ENCODE measurements at places on chromosomes 2 and 18.

DNA sequence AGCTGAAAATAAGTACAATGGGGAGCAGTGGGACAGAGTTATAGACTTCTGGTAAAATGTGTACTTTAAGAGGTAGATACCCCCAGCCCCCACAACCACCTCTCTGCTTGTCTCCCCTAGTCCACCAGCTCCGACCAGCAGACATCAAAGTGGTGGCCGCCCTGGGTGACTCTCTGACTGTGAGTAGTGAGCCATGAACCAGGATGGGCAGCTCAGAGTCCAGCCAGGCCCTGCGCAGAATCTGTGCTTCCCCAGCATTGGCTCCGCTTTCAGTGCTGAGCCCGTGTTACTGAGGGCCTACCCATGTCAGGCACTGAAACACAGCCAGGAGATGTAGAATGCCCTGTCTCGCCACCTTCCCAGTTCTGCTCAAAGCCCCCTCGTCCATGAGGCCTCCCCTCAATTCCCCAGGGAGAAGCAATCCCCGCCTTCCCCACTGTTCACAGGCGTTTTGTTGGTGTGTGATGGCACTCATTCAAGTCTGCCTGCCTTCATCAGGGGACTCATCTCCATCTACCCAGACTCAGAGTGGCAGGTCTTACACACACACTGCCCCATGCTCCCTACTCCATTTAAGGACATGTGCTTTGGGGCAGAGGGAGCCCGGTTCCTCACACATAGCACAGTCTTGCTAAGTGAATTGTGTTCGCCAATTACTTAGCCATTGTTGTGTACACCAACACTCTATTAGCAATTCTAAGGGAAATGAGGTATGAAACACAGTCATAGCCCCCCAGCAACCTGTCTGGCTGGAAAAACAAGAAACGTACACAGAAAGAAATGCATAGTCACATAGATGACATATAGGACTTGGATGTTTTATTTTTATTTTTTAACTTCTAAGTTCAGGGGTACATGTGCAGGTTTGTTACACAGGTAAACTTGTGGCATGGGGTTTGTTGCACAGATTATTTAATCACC is 122.6 kb downstream of the PLB1 start:
- DNase-seq = no peak

GRCh38 chr2:240420206-240421104 is 15.0 kb upstream of the GPC1 start:
- no peak for DNase-seq

DNA sequence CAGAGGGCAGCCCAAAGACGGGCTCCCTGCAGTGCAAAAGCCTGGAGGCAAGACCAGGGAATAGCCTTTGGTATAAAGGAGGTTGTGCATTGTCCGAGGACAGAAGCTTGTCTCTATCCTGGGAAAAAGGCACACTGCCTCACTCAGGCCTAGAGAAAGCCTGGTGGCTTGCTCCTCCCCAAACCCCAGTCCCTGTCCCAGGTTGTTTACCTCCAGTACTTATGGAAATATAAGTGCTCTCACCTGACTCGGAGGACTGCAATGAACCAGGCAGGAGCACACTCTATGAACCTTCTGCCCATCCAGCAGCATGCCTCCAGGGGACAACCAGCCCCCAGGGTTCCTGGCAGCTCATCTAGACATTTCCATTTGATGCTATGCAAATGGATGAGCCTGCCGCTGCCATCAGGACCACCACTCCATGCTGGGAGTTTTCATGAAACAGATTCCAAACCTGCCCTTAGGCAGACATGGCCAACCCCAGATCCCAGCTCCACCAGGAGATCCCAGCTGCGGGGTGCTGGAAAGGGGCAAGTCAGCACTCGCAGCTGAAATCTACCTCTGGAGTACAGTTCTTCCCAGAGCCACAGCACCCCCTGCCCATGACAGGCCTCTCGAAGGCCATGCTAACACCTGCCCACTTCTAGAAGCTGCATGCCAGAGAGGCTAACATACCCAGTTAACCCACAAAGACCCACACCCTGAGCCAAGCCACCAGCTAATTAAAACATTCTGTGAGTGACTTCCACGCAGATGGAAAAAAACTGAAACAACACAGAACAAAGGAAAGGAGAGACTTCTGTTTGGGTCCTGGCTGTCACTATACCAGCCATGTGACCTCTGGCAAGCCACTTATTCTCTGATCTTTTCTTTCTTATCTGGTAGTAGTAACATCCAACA is 101.7 kb downstream of the TTC32 start:
- DNase-seq = no peak

GRCh38 chr2:200658278-200658864 is 72.6 kb downstream of the AOX1 start:
- DNase-seq = no peak

DNA sequence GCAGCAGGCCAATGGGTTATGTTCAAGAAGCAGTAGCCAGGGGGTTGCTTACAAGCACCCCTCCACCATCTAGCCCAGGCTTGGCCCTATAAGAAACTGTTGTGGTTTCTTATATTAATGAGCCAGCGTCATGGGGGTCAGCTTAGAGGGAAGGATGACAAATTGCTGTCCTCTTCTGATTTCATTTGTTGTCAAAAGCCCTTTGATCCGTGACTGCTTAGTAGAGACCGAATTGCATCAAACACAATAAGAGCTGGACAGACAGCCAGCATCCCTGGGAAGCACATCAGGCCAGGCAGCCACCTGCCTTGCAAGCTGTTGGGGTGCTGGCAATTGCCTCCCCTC is 206.6 kb upstream of the SETBP1 start:
- DNase-seq = no peak

DNA sequence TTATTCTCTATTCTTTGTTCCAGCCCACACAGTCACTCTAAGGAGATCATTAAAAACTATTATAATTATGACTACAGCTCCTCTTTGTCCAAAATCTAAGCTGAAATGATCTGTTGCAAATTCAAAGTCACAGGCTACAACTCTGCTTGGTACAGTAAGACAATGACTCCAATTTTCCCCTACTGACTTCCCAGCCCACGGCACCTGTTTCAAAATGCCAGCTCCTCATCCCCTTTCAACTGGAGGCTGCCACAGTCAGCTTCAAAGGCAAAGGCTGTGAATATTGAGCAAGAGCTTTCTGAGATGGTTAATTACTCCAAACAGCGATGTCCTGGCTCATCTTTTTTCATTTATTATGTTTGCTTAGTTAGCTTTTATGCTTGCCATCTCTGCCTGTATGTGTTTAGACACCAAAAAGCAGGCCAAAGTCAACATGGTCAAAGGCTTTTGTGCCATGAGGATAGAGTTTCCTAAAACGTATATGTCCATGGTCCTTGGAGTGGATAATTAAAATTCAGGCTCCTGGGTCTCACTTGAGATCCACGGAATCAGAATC is 141.1 kb downstream of the DOCK10 start:
- no peak for DNase-seq

- no peak for DNase-seq
Measured at GRCh38 chr18:58264840-58265239, 220.8 kb downstream of the NEDD4L start.

DNA sequence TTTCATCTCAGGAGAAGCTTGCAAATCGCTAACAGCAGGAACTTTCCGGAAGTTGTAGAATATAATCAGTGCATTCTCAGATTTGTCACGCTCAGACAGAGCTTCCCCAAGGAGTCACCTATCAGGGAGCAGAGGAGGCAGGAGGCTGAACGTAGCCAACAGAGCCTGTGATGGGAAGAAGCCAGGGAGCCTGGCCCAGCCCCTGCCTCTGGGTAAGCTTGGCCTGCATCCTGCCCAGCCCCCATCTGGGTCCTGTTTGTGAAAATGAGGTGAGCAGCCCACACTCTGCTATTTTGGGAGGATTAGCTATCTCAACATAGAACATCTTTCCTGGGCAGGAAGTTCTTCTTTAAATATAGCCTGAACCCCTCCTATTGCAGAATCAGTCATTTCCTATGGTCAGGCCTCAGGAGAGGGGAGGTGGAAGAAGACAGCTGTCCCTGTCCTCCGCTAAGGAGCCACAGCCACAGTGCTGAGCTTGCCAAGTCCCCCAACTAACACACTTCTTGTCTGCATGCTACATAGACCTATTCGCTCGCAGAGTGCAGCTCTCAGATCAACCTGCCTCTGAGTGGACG is 19.2 kb upstream of the PKDCC start:
- no peak for DNase-seq

GRCh38 chr2:184413221-184413620 is 185.1 kb upstream of the ZNF804A start:
- DNase-seq = no peak

DNA sequence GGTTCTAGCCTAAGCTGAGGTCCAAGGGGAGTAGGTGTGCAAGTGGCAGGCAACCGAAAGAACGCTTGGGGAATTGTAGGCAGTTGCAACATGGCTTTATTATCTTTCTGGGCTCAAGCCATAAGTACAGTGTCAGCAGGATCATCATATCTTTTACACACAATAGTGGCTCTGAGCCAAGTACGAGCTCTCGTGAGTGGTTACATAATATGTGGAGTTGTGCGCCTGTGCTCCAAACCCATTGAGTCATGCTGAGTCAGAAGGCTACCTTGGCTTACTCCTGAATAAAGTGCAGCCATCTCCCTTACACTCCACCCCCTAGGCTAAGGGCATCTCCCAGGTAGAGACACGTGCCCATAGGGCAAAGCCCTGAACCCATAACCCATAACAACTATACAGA is 233.9 kb downstream of the SATB2 start:
- DNase-seq = no peak

- DNase-seq = no peak
Measured at GRCh38 chr18:47912343-47912742, 18.1 kb downstream of the SMAD2 start.

GRCh38 chr2:174764280-174765255 is at the start of gene CHRNA1:
CHRNA1 (minus strand) TSS chr2:174764472; CDS start chr2:174764394, 78 bp downstream.
- no peak for DNase-seq

DNA sequence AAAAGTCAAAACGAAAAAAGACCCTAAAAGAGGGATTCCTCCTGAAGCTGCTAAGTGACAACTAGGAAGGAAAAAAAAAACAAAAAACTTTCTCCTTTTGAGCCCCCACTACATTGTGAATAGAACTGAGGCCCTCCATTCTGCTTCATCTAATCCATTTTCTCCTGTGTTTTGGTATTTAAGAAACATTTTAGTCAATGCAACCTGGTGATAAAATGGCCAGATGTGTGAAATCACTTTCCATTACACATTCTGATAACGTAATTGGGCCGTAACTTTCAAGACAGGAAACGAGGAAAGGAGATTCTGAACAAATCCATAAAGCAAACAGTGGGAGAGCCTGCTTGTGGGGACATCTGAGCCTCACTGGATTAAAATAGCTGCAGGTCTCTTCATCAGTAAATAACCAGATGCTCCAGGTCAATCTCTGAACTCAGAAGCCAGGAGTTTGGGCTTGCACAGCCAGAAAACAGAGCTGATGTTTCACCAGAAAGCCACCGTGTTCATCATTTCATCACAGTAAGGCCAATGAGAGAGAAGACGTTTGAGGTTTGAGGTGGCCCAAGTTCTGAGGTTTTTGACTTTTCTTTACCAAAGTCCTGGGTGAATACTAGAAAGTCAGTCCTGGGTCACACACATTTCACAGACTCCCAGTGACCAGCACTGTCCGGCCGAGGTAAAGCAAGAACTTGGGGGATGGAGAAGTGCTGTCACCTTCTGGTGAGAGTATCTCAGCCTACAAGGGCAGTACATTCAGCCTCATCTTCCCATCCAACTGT is 47.8 kb downstream of the TGFA start:
- no peak for DNase-seq

- DNase-seq = no peak
Measured at GRCh38 chr2:40004336-40004735, 225.3 kb upstream of the THUMPD2 start.

DNA sequence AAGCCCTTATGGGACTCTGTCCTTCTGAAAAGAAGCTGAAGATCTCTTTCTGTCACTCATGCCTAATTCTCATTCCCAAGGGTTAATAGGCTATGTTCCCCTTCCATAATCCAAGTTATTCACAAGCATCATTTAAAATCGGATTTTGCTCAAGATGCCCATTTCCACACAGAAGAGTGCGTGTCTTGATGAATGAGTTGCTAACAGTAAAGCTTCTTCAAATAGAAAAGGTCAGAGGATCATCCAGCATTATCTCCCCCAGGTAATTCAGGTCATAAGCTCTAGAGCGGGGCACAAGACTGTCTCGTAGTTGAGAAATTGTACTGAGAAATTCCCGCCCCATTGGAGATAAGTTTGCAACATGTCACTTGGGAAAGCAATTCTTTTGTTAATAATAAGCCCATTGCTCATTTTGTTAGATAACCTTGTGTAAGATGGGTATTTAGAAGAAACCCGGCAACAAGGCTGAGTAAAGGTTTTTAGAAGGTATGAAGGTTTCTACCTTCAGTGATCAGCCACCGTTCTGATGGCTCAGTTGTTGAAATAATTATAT is 290.7 kb upstream of the EPAS1 start:
- no peak for DNase-seq

GRCh38 chr2:200453853-200454534 is 55.9 kb downstream of the KCTD18 start:
- no peak for DNase-seq
